GM12891 (cell line): ENCODE measurements at places on chromosomes 2 and 18.

DNA sequence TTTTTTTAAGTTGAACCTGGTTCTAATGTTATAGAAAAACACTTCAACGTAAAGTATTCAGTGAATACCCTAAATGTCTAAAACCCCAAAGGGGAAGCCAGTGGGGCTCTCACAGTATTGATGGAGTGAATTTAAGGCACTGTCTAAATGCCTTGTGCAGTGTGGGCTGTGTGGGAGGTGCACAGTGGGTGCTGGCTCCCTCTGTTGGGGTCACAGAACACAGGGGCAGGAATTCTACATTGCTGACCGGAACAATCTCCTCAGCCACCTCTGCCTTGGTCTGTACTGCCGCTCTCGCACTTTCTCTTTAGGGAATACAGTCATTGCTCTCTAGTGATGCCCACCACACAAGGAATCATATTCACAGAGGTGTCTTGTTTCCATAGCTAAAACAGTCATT, 45.4 kb downstream of the SPRED2 start:
- no peak for DNase-seq

- DNase-seq = no peak
These were observed 289.0 kb downstream of the CNTNAP5 start for GRCh38 chr2:124314084-124314483.

DNA sequence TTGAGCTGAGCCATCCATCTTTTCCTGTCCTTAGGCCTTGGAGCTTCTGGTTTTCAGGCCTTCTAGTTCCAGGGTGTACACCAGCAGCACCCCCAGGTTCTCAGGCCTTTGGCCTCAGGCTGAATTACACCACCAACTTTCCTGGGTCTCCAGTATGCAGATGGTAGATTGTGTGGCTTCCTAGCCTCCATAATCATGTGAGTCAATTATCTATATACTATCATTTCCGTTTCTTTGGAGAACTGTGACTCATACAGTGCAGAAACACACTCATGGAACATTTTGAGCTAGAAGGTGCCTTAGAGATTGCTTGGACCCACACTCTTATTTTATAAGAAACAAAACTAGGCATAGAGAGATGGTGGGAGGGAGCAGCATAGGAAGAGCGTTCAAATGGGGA, 167.4 kb downstream of the NCK2 start:
- no peak for DNase-seq

DNA sequence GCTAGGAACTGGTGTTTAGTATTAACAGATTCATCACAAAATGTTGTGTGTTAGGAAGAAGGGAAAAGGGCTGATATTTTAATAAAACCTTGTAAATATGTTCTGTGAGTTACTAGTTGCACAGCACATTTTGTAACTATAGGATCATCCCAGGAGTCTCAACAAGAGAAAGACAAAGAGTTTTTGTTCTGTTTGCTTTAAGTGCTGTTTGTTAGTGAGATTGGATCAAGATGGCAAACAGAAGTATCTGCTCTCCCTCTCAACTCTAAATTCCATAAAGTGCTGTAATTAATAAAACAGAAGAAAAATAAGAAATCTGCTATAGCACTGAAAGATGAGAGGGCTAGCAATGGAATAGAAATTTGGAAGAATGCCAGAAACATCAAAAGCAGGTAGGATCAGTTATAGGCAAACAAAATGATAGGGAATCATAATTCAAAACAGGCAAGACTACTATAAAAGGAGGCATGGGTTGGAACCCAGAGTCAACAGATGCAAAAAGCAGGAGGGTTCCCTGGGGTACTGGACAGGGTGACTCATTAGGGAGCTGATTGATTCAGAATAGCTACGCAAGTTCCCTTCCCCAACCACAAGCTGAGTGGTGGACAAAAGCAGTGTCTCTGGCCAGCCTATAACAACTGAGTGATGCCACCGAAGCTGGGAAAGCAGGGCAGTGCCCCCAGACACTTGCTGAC, 75.8 kb downstream of the DYNC1I2 start:
- no peak for DNase-seq

GRCh38 chr2:20531633-20532262, 84.9 kb downstream of the RHOB start:
- no peak for DNase-seq

- no peak for DNase-seq
These were observed 15.6 kb upstream of the RMND5A start for GRCh38 chr2:86704459-86704971.

- DNase-seq = no peak
These were observed 35.5 kb downstream of the GKN2 start for GRCh38 chr2:68917034-68917718.

- no peak for DNase-seq
These were observed 723 bp upstream of the MBD1 start for GRCh38 chr18:50281972-50282520.

DNA sequence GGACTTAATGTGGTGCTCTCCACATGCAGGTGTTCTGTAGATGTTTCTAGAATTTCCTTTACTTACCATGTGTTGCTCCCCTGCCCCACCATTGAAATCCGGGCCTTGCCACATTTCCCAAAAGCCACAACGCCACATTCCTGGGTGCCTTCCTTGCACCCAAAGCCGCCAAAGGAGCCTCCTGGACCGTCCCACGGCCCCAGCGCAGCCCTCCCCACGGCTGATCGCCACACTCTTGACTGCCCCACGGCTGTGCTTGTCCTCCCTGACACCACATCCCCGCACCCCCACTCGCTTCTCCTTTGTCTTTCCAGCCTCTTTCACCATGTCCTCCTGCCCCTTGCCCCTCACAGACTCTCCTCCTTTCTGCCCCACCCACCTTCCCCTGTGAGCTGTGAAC, 40.2 kb upstream of the CHMP1B start:
- no peak for DNase-seq

DNA sequence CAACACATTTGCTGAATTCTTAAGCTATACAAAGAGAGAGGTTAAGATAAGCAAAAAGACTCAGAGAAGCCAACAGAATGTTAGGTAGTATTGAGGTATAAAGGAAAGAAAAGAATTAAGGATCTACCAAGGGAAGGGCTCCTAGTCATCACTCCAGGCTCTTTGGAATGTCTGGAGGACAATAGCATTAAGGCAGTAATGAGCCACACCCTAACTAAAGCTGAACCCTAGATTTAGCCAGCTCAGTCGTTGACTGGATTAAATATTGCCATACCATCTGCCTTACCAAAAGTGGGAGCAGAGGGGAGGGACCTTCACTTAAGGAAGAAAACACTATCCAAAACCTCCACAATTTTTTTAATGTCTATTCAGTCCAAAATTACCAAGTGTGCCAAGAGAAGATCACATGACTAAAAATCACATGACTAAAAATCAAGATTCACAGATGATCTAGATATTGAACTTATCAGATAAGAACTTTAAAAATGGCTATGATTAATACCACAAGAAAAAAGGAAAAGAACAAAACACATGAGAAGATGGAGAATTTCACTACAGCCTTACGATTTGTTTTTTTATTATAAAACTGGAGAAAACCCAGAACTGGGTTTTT, 59.7 kb downstream of the EXOC6B start:
- no peak for DNase-seq

DNA sequence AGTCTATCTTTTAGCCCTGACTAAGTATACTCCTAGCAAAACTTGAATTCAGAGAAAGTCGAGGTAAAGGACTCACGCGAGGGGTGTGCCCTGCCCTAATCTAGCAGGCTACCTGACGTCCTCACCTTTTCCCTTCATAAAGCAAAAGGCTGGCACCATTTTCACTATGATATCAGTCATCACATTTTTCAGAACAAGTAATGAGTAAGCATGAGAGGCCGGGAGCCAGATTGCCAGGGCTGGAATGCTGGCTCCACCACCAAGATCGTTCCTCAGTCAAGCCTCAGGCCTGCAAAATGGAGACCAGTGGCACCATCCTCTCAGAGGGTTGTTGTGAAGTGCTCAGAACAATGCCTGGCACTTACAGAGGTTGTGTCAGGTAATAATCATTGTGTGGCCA, 18.7 kb upstream of the NCKAP5 start:
- no peak for DNase-seq

DNA sequence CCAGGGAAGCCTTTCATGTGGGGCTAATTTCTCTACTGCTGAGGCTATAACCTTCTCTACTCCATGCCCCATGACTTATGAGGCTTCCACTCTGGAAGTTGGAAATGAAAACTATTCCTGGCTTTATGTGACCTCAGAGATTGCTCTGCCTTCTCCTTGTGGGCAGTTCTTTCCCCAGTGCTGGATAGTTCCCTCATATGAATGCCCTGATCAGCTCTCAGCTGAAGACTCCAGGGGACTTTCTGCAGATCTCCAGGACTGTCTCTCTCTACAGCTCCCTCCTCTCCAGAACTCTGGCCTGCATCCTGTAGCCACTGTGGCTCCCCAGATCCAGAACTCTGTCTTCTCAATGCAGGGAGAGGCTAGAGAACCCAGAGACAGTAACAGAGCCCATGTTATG, 235.1 kb downstream of the SEPTIN10 start:
- DNase-seq = no peak

DNA sequence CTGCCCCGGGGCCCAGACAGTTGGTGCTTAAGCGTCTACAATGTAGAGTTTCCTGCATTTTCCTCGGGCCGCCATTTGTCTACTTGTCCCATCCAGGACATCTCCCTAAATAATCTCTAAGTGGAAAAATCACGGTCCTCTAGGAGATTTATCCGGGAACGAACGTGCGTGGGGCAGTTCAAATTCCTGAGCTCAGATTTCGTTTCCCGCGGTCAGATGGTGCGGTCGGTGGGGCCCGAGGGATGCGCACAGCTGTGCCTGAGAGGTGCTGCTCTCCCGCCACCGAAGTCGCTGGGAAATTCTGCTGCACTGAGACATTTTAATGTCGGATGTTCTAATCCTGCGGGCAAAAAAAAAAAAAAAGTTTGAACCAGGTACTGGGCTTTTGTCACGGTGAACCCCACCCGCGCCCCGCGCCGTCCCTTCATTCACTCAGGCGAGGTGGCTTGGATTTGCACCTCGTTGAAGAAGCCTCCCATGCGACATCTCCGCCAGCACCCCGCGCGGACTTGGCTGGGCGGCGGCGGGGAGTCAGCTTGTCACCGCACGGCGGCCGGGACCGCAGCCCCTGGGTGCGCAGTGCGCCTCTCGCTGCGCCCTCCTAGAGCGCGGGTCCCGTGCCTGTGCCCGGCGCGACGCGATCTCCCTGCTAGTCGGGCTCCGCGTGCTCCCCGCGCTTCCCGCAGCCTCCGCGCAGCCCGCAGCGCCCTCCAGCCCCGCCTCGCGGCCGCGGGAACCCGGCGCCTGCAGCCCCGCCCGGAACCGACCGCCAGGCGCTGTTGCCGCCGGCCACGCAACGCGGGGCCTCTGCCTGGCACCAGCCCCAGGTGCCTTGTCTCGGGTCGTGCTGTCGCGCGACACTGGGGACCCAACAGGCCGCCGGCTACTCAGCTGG, 191.9 kb upstream of the TCF4 start:
- peak; percentile 30 for DNase-seq

DNA sequence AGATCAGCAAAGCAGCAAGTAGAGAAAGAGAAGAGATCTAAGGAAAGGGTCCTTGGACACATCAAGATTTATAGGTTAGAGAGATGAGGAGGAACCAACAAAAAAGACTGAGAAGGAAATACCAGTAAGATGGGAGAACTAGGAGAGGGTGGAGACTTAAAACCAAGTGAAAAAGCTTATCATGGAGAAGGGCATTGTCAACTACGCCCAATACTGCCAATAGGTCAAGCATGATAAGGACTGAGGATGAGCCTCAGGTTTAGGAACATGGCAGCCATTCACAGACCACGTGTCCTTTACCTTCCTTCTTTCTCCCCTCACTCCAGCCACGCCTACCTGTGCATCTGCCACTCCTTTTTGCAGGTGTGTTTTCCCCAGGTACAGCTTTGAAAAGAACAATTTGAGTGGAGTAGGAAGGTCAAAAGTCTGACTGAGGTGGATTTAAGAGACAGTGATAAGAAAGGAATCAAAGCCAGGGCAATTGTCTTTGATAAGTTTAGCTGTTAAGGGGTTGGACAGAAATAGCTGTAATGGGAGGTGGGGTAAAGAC, 238.7 kb downstream of the STK39 start:
- no peak for DNase-seq

DNA sequence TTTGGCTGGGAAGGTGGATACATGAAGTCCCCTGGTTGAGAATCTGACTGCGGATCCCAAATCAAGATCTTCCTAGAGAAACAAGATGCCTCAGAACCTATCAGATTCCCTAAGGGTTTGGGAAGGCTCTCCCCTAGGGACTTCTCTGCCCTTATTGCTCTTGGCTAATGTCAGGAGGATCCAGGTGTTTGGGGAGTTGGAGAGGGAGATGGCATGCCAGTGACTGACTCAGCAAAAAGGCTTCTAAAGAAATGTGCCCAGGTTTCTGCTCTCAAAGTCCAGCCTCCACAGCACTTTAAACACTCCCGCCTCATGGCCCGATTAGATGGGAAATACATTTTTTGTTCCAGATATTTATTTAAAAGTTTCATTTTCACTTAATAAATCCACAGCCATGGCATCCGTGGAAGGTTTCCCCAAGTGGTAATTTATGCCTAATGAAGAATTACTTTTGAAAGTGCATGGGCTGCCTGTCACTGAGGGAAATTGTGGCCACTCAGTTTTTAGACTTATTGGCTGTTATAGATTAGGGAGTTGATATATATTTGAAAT, 156.4 kb downstream of the OSR1 start:
- DNase-seq = no peak

DNA sequence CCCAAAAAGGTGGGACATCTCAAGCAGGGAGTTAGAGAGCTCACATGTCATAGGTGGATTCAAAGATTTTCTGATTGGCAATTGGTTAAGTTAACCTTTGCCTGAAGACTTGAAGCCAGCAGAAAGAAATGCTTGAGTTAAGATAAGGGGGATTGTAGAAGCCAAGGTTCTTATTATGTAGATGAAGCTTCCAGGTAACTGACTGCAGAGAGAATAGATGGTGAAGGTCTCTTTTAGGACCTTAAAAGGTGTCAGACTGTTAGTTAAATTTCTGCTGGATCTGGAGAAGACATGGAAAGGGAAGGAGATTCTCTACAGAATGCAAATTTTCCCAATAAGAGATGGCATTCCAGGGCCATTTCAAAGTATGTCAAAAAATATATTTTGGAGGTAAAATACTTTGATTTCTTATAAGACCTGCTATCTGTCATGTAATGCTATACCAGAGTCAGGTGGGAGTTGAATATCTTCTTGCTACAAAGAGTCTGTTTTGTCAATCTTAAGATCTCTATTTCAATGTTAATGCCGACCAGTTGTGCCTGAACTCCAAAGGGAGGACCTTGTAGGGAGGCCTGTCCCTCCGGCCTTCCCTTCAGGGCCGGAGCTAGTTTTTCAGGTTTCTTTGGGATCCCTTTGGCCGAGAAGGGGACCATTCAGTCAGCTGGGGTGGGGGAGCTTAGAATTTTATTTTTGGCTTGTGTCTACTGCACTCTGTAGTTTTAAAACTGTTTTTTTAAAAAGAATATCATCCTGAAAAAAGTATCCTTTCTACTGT, 280.6 kb downstream of the PTGR3 start:
- no peak for DNase-seq

DNA sequence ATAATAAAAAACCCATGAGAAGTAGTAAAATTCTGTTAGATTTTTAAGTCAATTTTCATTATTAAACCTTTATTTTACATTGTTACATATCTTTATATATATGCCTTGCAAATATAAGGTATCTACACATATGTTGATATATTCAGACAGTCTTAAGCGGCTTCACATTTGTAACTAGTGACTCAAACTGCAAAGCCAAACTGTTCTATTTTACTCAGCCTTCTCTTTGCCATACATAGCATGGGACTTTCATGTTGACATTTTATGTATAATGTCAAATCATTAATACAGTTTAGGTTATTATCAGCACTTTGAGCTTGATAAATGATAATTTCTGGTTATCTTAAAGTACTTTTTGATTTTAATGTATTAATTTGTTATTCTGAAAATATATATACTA, 125.0 kb upstream of the WDSUB1 start:
- DNase-seq = no peak
